ENCODE measurements at places on chromosomes 6 and 20. TPM values are rescaled to one million over a fixed set of nuclear protein-coding genes. Genes with fewer than 3 reads are reported as not detected.

DNA sequence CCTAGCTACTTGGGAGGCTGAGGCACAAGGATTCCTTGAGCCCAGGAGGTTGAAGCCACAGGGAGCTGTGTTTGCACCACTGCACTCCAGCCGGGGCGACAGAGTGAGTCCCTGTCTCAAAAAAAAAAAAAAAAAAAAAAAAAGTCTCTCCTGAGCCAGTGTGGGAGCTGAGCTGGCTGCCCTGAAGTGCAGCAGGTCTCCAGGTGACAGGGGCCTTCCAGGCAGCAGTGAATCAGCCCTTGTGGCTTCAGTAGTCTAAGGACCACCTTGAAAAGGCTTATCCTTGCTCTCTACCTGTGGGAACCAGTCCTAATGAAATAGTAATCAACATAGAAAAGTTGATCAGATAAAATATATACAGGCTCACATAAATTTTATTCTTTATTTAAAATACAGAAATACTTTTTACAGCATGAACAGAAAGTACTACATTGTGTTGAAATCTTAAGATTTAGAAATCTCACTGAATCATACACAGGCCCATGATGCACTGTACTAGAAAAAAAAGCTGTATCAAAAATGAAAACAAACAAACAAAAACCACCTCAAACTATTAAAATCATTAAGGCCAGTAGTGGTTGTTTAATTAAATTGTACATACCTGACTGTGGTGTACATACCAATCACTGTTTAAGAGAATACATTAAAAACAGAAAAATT is 128.9 kb downstream of the SCML4 start:
- H3K4me1 ChIP-seq: peaks cover 5% of the 10 kb centered on the region
- H3K36me3 ChIP-seq: no peaks in the 10 kb centered on the region
- H3K27ac ChIP-seq: no peak overlapping the region

- H3K4me3 ChIP-seq: no peak overlapping the region
- DNase-seq: no peak
- H3K27me3 ChIP-seq: no peaks in the 10 kb centered on the region
- no peak overlapping the region for H3K27ac ChIP-seq
- H3K4me1 ChIP-seq: peaks cover 3% of the 10 kb centered on the region
Observed at GRCh38 chr6:135534773-135535380, 37.3 kb upstream of the AHI1 start.

ID1 gene
- total RNA-seq: 422 TPM

DNA sequence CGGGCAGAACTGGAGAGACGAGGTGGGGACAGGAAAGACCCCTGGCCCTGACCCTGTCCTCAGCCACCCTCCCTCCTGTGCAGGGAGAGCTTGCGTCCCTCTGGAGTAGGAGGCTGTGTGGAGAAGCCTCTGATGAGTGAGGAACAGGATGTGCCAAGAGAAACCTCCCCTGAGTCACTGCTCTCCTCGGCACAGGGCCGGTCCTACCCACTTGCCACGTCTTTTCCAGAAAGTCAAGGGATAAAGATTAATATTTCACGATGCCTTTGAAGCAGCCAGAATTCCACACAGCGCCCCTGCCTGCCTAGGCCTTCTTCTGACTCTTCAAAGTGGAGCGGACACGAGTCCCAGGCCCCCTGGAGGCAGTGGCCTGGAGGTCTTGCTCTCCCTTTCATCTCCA is 34.9 kb upstream of the THBS2 start:
- H3K4me3 ChIP-seq: no peak overlapping the region
- no peak for DNase-seq
- H3K27ac ChIP-seq: peak overlapping the region; percentile 23
- H3K36me3 ChIP-seq: no peaks in the 10 kb centered on the region

DNA sequence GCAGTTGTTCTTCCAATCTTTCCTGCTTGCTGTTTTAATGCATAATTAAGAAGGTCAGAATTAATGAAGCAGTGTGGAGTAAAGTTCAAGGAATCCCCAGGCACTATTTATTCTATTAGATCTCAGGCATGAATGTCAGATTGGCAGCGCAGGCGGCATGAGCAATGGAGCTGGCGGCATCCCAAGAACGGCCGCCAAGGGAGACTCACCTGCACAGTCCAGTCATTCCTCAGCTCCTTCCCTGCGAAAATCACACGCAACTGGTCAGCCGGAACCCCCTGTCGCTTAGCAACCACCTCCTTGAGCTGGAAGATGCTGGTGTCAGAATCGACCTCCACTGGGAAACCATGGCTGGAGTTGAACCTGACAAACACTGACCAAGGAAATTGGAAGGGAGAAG is 284.5 kb downstream of the PRKN start:
- no peaks in the 10 kb centered on the region for H3K4me1 ChIP-seq
- no peaks in the 10 kb centered on the region for H3K36me3 ChIP-seq
- H3K27me3 ChIP-seq: no peaks in the 10 kb centered on the region
- no peak for DNase-seq
- H3K27ac ChIP-seq: no peak overlapping the region

MDFI gene
- total RNA-seq: 84.7 TPM

CEP250 gene
- 10.6 TPM for total RNA-seq

DNA sequence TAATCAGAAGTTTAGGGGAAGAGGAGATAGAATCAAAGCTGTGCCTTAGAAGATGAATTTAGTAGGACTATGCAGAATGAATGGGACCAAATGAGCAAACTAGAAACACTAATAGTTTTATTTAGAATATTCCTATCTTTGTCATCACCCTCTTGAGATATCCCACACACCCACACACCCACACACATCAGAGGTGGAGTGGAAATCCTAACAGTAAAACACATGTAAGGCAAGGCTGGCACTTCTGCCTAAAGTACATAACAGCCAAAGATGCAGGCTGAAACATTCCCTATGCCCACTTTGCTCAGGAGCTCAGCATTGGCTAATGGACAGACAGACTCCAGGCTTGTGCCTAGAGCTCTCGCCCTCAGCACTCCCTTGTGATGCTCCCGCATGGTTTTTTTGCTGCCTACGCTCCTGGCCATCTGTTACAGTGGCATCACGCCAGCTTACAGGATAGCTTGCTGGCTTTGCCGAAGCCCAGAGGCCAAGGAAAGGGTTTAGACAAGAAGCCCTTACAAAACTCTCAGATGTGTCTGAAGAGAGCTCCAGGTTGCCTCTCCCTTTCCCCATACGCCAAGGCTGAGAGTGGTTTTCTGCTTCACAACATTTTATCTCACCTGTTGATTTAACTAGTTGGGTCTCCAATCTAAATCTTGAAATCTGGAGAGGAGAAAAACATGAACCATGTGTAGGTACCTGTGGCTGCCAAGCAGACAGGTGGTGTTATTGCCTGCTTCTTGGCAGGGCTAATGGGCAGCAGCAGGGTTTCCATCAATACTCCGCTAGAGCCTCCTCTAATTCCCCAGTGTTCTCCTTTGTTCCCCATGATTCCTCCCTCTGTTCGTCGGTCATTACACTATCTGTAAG is 282.6 kb upstream of the ID4 start:
- no peaks in the 10 kb centered on the region for H3K4me1 ChIP-seq
- no peak overlapping the region for H3K27ac ChIP-seq
- H3K27me3 ChIP-seq: no peaks in the 10 kb centered on the region
